ENCODE measurements at places on chromosomes 3 and 15.

GRCh38 chr3:87710511-87710910 lies 348.3 kb downstream of the CGGBP1 start:
- DNase-seq: no peak

DNA sequence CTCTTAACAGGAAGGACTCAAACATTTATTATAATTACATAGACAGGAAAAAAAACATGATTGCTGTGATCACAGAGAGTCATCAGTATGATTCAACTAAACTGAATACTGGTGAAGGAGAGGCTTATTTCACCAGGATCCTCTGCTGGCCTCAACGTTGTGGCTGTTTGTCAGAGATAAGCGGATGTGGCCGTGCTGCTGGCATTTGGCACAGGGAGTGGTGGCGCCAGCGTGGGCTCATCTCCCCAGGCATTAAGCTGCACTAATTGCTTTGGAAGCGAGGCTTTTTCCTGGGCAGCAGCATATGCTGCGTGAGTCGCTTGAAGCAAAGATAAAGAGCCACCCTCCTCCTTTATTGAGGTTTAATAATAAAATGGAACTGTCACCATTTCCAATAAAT lies 306.7 kb downstream of the LRTM1 start:
- no peak for DNase-seq

DNA sequence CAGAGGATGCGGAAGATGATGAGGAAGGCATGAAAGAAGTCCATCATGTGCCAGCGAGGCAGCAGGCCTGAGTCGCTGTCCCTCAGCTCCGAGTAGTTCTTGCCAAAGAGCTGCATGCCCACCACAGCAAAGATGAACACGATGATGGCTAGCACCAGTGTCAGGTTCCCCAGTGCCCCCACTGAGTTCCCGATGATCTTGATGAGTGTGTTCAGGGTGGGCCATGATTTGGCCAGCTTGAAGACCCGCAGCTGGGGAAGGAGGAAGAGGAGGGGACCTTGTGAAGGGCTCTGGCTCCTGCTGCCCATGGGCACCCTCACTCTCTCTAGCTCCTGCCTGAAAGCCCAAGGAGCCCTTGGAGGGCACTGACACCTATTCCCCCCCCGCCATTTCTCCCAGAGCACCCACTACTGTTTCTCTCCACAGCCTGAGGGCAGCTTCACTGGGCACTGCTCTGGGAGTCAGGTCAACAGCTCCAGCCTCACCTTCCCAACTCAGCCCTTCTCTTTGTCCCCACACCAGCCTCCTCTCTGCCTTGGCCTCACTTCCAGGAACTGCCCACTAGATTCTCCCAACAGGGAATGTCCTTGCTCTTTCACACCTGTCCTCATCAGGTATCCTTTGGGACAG lies 63.6 kb downstream of the SCN5A start:
- no peak for DNase-seq

- DNase-seq: no peak
These were observed 147.0 kb downstream of the MYLK start for GRCh38 chr3:123737168-123737567.

DNA sequence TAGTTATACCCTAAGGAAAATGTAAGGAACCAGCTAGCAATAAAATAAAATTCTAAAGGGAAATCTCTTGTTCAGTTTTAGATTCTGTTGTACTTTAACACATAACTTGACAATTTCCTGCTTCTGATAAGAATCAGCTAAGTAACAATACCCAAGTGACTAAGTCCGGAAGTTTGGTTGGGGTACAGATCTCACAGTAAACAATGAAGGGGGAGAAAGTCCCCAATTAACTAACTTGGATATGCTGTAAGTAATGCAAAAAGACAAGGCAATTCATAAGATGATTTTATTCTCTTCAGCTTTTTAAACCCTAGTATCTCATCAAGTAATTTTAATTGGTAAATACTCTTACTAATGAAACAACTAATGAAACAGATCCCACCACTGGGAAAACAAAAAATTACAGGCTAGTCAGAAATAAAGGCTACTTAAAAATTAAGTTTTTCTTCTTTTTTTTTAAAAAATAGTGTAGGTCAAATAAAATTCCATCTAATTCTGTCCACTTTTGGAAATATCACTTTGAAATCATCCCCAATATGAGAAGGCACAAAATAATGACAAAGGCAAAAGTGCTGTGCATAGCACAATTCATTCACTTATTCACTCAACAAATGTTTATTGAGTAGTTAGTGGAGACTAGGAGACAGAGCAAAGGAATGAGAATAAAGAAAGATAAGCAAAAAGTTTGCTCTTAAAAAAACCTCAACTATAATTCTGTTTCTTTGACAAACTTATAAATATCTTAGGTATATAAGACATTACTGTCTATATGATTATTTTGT lies 37.8 kb upstream of the IL20RB start:
- DNase-seq: no peak

- no peak for DNase-seq
These were observed 564.9 kb upstream of the ZNF385D start for GRCh38 chr3:22315925-22316324.

All from GM03348 (cell line).